ENCODE measurements at places on chromosomes 12 and 14. TPM values are rescaled to one million over a fixed set of nuclear protein-coding genes. Genes with fewer than 3 reads are reported as not detected.

TMEM117 gene
- total RNA-seq, result 10.5 TPM

SYT1 gene
- total RNA-seq, result 1.5 TPM

CKAP4 gene
- total RNA-seq, result 74.0 TPM

DNA sequence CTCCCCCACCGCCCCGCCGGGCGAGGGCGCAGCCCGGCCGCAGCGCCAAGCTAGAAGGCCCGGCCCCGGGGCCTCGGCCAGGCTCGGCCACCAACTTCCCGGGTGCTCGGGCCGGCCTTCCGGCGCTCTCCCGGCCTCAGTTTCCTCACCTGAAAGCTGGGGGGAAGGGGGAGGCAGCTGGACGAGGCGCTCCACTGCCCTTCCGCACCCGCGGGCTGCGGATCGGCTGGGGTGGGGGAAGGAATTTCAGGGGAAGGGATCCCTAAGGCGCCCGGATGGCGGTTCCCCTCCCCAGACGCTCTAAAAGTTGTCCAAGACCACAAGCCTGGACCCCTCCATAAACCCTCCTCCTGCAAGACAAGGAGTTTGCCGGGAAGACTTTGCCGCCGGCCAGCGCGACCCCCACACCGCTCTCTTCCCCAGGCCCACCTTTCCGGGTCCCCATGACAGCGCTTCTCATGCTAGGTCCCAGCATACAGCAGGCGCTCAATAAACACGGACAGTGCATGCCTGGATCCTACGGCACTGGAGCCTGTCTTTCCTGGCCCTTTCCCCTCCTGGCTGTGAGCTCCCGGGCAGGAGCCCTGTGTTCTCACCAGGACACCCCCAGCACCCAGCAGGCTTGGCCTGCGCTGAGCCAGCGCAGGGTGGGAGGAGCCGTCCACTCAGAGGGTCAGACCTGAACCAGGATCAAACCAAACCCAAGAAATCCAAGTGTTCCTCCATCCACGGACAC lies 18.1 kb downstream of the BEGAIN start:
- DNase-seq, result no peak

GRCh38 chr12:117587631-117588287 lies 226.3 kb upstream of the NOS1 start:
- DNase-seq, result peak; percentile 32

- DNase-seq, result peak; percentile 39
These were observed 42.2 kb downstream of the EGLN3 start for GRCh38 chr14:33908540-33909223.

DNA sequence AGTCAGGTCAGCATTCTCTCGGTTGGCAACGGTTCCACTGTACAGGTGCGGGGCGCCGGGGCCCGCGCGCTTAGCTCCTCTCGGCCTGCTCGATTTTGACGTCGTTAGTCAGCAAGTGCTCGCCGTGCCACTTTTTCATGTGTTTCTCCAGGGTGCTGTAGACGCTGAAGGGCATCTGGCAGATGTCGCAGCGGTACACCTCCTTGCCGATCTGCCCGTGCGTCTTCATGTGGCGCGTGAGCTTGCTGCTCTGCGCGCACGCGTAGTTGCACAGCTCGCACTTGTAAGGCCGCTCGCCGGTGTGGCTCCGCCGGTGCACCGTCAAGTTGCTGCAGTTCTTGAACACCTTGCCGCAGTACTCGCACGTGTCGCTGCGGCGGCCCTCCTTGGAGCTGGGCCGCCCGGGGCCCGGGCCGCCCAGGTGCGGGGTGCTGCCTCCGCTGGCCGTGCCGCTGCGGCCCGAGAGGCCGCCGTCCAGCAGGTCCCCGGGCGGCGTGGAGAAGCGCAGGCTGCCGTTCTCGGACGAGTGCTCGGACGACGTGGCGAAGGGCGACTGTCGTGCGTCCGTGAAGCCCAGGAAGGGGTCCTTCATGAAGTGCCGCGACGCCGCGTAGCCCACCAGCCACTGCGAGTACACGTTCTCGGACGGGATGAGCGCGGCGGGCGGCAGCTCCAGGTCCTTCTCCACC lies 97.8 kb downstream of the BCL11B start:
- DNase-seq, result no peak

DNA sequence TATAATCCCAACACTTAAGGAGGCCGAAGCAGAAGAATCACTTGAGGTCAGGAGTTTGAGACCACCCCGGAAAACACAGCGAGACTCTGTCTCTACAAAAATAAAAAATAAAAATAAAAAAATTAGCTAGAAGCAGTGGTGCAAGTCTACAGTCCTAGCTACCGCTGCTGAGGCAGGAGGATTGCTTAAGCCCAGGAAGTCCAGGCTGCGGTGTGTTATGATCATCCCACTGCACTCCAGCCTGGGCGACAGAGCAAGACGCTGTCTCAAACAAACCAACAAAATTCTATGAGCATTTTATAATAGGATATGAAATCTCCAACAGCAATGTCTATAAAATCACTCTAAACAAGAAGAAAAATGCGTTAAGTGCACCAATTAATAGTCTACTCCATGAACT lies 75.3 kb downstream of the PPP1R12A start:
- no peak for DNase-seq

GRCh38 chr12:93274937-93275336 lies 102.8 kb upstream of the NUDT4 start:
- DNase-seq, result no peak
